ENCODE measurements at places on chromosomes 4 and X.

DNA sequence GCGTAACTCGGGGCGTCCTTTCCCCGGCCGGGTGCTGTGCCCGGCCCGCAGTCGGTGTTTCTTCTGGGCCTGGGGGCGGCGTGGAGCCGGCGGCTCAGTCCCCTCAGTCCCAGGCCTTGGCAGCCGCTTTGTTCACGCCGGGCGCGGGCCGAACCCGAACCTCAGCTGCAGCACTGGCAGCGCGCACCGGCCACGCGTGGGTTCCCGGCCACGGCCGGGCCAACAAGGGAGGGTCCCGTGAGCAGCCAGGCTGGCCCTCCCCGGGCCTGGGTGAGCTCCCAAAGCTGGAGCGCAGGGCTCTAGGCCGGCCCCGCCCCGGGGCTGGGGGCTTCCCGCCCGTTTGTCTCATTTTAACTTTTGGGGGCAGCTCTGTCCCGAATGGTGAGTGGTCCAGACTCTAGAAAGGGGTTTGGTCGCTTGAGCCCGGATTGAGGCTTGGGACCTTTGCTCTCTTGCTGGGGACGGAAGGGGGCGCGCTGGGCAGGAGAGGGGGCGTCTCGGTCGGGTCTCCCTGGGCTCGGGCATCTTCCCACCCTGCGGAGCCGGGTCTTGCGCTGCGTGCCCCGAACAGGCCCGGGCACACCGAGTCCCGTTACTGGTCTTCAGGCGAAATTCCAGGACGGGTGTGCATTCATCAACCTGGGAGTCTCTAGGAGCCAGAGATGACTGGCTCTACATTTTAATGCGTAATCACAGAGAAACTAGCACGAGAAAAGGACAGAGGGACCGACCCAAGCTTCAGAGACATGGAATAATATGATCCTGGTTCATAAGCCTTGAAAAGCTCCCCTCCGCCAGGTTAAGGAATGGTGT lies 177.1 kb downstream of the CBR4 start:
- DNase-seq = no peak

DNA sequence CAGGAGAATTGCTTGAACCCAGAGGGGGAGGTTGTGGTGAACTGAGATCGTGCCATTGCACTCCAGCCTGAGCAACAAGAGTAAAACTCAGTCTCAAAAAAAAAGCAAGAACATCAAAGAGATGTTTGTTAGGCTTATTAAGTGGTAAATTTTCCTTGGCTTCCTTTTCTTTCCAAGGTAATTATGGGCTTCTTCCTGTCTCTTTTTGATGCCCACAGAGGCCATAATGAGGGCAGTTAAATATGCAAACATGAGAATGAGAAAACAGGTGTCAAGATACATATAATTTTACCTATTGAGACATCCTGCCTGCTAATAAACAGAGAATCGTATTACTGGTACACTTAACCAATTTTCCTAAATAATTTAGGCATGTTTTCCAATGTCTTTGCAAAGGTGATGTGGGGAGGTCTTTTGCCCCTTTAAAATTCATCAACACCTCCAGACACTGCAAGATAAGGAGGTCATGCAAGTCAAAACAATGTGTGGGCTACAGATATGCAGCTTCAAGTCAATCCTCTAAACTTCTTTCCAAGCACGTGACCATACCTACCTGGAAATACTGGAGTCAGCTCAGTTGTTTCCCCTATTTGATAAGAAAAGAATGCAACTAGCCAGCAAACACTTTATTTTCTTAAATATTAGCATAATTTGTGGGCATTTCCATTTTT lies 2.7 kb downstream of the SLC39A8 start:
- DNase-seq = no peak

DNA sequence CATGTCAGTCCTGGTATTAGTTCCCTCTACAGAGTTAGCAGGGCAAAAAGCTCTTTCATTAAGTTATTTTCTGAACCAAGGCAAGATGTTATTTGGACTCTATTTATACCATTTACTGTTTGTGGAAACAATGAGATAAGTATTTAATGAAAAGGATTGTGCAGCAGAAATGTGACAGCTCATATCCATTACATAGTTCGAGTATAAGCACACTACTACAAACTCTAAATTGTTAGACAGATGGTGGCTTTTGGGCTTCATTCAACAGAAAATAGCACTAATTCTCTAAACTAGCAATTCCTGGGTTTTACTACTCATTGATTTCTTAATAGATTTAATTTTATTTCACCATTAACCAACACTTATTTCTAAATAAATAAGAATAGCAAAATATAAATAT lies 95.2 kb upstream of the ANK2 start:
- no peak for DNase-seq

DNA sequence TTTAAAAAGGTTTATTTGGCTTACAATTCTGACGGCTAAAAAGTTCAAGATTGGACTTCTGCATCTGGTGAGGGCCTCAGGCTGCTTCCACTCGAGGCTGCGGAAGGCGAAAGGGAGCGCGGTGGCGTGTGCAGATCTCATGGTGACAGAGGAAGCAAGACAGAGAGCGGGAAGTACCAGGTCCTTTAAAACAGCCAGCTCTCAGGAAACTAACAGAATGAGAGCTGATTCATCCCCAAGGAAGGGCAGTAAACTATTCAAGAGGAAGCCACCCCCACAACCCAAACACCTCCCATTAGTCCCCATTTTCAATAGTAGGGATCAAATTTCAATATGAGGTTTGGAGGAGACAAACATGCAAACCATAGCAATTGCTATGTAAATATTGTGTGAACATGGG lies 2144.2 kb upstream of the AGA start:
- no peak for DNase-seq
